Natural killer cell (primary cell): ENCODE measurements at places on chromosomes 11 and 22. TPM values are rescaled to one million over a fixed set of nuclear protein-coding genes. Genes with fewer than 3 reads are reported as not detected.

DNA sequence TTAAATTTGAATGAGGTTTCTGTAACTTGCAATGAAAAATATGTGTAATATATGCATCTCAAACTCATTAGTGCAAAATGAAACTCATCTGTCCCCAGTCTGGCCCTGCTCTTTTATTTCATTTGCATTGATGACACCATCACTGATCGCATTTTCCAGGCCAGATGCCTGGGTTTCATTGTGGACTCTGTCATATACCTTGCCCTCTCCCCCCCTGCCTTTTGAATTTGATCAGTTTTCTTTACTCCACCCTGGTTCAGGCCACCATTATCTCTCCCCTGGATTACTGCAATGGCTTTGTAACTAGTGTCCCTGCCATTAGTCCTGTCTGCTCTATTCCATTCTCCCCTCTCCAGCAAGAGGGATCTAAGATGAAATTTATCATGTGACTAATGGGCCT is 360.6 kb upstream of the C11orf87 start:
- DNase-seq: no peak

- DNase-seq: no peak
Observed at GRCh38 chr11:63767267-63767564, 1.4 kb downstream of the ZFTA start.

GRCh38 chr11:82791779-82792178 is 58.1 kb upstream of the FAM181B start:
- DNase-seq: no peak

GRCh38 chr11:75240311-75241035 is at the start of gene TPBGL:
TSS of gene TPBGL (plus strand) at chr11:75240774. CDS start at chr11:75241050, 276 bp downstream.
- no peak for DNase-seq

DNA sequence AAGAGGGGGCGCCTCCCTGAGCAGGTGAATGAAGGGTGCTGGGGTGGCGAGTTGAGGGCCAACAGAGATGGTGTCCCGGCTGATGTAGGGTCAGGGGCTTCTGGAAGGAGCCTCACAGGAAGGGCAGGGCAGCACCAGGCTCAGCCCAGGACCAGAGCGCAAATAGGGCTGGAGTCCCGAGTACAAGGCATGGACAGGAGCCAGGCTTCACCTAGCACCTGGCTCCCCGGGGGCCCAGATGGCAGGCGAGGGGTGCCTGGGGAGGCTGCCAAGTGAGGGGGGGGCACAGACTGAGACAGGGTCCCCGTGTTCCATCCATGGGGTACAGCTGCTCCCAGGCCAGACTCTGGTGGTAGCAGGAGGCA is 105.8 kb downstream of the KCNQ1 start:
- DNase-seq: no peak

DNA sequence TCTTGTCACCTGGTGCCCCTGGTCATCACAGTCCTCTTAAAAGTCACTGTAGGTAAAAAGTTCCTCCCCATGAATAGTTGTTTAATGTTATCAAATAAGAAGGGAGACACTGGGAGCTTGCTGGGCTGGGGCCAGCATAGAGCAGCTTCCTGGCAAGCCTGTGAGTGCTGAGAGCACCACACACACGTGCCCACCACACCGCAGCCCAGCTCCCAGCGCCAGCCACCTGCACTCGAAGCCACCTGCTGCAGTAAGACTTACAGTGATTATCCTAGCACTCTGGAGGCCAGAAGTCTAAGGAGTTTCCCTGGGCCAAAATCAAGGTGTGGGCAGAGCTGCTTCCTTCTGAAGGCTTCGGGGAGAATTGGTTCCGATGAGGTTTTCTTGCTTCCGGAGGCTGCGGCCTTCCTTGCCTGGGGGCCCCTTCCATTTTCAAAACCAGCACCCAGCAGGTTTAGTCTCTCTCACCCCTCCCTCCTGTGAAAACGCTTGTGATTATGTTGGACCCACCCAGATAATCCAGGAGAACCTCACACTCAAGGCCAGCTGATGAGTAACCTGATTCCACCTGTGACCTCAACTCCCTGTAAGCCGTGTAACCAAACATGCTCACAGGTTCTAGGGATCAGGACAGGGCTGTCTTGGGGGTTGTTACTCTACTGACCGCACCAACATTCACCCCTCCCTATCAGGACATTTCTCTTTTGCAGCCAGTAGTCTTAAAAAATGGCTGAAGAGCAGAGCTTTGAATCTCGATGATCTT is 687.2 kb downstream of the TBC1D22A start:
- no peak for DNase-seq

DNA sequence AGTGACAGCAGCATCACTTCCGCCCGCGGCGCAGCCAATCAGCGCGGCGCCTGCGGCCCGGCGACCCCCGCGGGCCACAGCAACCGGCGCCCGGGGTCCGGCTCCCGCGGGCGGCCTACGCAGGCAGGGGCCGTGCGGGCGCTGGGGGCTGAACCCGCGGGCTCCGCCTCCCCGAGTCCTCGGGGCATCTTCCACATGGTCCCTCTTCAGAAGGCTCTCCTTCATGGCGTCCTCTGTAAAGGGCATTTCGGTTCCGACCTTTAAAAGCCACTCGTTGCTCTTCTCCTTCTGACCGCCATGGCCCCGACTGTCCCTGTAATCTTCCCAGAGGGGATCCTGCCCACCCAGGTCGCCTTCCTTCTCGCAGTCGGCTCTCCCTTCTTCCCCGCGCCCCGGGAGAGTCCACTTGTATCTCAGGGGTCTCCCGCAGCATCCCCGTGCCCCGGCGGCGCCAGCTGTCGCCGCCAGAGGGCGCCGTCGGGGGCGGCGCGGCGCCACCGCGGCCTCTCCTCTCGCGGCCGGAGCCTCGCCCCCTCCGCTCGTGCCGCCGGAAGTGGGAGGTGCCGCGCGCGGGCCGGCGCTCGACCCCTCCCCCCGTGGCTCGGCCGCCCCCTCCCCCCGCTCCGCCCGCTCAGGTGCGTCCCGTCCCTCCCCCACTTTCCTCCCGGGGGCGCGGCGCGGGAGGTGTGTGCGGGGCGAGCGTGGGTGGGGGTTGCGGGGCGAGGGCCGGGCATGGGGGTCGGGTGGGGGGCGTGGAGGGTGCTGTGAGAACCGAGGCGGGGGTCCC is at the start of gene RNF214:
Gene RNF214 (plus strand): TSS at position 580 of the 787 bp plus-strand sequence. CDS start 1,602 bp downstream, outside the sequence.
- DNase-seq: peak; percentile 90

- DNase-seq: no peak
Observed at GRCh38 chr11:86596861-86597586, 75.4 kb downstream of the ME3 start.

The OR6A2 gene
- total RNA-seq: not detected

- peak; percentile 9 for DNase-seq
Observed at GRCh38 chr11:73396985-73397384, 20.8 kb downstream of the RELT start.

DNA sequence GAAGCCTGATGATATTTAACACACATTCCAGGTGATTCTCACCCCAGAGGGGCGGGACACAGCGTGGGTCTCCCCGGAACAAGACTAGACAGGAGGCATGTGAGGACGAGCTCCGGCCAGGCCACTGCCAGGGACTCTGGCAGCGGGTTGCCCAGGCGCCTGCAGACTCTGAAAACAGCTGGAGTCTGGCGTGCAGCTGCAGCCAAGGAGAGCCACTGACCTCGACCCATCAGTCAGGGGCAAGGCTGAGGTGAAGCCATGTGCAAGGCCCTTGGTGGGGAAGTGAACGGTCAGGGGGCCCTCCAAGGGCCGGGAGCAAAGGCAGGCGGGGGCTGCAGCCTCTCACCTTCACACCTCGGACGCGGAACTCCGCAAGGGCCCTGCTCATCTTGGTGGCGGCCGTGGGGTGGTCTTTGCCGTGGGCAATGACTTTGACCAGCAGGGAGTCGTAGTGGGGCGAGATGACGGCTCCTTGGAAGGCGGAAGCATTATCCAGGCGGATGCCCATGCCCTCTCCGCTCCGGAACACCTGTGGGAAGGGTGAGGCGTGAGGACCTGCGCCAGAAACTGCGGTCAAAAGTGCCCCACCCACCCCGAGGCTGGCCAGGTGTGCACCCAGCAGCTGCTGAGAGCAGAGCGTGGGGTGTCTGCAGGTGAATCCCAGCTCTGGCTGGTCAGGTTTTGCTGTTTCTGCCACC is 6.7 kb downstream of the LRFN4 start:
- DNase-seq: no peak

DNA sequence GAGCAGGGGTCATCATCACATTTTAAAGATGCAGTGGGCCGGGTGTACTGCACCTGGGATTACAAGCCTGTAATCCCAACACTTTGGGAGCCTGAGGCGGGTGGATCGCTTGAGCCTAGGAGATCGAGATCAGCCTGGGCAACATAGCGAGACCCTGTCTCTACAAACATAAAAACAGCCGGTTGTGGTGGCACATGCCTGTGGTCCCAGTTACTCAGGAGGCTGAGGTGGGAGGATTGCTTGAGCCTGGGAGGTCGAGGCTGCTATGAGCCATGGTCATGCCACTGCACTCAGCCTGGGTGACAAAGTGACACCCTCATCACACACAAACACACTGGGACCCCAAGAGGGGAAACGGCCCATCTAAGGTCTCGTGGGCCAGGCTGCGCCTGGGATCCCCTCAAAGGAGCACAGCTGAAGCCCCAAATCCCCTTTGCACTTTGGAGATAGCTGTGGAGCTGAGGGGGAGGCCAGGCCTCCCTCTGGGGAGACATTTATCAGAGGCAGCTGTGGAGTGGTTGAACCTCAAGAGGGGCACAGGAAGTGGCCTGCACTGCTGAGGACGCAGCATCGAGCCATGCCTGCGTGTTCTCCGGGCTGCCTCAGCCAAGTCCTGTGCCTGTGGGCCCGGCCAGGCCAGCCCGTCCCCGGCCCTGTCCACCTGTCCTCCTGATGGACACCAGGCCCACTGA is 27.5 kb downstream of the OSBPL5 start:
- no peak for DNase-seq

The CLP1 gene
- total RNA-seq: 18.5 TPM

The OR52H1 gene
- 0.95 TPM for total RNA-seq

- DNase-seq: no peak
Observed at GRCh38 chr11:97751405-97751804, 1269.3 kb upstream of the CNTN5 start.

DNA sequence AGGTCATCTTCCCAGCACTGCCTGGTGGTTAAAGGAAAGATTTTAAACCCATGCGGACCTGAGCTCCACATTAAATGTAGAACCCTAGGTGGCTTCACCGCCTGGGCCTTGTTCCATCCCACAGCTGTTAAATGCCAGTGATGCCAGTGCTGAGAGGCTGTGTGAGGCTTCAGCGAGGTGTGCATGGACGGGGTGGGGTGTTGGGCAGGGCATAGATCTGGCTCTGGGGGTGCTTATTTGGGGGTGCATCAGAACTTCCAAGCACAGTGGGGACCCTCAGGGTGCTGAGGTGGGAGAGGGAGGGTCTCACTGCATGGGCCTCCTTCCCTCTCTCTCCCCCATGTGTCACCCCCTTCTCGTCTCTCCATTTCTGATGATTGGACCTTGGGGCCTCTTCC is 90.1 kb upstream of the B3GAT1 start:
- DNase-seq: no peak

DNA sequence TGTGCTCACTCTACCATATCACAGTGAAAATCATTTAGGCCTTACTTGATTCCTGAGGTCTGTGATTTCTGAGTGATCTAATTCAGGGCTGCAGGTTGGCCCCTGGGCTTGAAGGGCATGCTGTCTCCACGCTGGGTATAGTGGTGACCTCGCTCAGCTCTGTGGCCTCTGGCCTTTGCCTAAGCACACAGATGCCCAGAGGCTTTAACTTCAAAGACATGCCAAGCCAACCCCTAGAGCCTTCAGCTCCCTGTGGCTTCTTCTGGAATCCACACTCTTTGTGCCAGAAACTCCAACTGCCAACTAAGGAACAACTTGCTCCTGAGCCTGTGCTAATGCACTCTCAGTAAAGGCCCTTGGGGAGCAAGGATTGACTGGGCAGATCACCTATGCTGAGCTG is 232.6 kb upstream of the MPPED2 start:
- DNase-seq: no peak

The APOBEC3H gene
- total RNA-seq: 14.6 TPM

GRCh38 chr11:65773784-65774411 is 6.9 kb downstream of the AP5B1 start:
- no peak for DNase-seq

GRCh38 chr11:36101466-36101865 is 157.6 kb downstream of the LDLRAD3 start:
- DNase-seq: no peak

The ZNF280B gene
- 1.6 TPM for total RNA-seq

DNA sequence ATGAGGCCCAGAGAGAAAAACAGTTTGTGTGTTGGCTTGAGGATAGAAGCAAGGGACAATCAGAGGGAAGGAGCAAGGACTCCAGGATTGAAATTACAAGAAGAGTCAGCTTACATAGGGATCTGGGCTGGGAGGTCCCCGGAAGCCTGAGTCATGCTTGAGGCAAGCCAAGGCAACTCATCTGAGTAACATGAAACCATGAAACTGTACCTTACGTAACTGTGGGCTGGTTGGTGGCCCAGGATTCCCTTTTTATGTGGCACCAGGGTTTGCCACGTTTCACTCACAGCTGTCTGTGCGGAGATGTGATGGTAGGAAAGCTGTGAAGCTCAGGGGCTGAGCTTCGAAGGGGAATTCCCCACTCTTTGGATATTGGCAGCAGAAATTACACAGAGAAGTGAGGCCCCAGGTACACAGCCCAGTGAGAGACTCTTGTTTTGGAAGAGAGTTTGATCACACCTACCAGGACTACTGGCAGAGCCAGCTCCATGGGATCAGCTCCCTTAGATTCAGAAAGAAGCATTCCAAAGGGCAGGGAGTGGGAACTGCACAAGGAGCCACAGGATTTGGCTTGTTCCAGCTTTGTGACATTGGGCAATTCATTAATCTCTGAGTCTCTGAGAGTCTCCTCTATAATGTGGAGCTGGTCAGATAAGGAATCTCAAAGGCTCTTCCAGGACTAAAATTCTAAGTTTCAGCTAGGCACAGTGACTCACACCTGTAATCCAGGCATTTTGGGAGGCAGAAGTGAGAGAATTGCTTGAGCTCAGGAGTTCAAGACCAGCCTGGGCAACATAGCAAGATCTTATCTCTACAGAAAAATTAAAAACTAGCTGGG is 7.8 kb downstream of the SLC5A1 start:
- DNase-seq: peak; percentile 57

DNA sequence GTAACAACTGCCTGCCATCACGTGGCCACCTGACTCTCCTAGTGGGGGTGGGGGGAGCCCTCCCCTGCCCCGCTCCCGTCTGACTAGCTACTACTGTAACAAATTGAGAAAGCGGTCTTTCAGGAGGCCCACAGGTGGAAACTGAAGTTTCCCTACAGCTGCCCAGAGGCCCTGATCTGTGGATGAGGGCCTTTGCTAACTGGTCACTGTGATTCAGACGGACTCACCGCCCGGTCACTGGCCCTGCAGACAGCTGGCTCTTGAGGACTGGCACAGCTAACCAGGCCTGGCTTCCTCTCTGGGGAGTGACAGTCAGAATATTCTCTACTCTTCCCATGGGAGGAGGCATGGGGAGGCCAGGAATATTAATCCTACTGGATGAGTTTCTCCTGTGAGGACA is 116.8 kb downstream of the ARHGAP8 start:
- DNase-seq: no peak

GRCh38 chr22:50691521-50691920 is 18.9 kb downstream of the SHANK3 start:
- DNase-seq: peak; percentile 69

DNA sequence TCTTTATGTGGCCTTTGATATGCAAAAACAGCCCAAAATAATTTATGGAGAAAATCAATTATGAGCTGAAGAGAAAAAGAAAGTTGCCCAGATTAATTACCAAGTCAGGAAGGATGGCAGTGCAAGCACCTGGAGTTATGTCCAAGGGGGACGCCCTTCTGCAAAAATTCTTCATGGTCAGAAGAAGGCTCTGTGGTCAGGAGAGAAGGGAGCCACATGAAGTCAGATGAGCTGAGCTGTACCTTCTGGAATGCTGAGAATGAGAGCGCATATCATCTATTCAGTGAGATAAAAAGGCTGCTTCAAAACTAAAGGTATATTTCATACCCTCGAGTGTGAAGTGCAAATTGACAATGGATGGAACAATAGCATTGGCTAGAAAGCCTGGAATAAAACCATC is 607.4 kb downstream of the NTM start:
- DNase-seq: no peak
